Large intestine (tissue), 12 donors: ENCODE measurements at places on chromosomes 12 and 14. TPM values are rescaled to one million over a fixed set of nuclear protein-coding genes. Genes with fewer than 3 reads are reported as not detected.

GLIPR1 gene
- 14.1 TPM for polyA plus RNA-seq

PTPRB gene
- polyA plus RNA-seq: 7.2 TPM

SLC22A17 gene
- polyA plus RNA-seq: 46.9 TPM

ESR2 gene
- polyA plus RNA-seq: 0.66 TPM

KRT79 gene
- polyA plus RNA-seq: not detected

DNA sequence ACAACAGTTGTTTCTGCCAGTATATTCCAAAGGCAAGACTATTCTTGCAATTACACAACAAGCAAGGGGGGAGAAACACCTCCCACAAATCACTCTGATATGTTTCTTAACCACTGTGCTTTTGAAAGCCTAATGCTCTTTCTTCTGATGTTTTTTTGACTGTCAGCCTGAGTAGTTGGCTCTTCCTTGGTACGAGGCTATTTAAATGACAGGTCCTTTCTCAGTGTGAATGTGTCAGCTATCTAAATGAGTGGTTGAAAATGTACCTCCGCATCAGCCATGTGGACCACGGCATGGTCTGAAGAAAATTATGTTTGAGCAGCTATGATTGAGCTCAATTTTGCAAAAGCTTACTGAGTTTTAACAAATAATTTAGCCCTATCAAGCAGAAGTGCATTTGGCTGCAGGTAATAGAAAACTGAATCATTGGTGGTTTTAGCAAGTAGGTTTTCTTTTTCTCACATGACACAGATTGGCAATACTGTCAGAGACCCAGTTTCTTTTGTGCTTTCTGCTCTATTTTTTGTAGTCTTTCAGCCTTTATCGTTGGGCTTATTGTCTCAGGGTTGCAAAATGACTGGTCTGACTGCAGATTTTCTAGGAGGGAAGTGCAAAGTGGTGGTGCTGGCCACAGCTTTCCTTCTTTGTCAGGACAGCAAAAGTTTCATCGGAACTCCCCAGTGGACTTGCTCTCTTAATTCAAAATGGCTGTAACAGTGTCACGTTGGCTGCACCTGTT lies 162.8 kb downstream of the RGS6 start:
- no peak for DNase-seq

DNA sequence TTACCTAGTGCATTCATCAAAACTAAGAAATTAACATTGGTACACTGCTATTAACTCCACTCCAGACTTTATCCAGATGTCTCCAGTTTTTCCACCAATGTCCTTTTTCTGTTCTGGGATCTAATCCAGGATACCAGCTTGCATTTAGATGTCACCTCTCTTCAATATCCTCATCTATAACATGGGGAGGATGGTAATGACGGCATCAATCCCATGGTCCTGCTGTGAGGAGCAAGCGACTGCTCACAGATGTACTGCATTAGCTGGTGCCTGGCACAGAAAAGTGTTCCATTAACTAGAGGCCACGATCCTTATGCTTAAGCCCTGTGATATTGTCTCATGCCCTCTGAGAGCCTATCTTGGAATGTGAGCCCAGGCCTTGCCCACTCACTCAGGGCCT lies 53.8 kb downstream of the CALM1 start:
- no peak for DNase-seq

DNA sequence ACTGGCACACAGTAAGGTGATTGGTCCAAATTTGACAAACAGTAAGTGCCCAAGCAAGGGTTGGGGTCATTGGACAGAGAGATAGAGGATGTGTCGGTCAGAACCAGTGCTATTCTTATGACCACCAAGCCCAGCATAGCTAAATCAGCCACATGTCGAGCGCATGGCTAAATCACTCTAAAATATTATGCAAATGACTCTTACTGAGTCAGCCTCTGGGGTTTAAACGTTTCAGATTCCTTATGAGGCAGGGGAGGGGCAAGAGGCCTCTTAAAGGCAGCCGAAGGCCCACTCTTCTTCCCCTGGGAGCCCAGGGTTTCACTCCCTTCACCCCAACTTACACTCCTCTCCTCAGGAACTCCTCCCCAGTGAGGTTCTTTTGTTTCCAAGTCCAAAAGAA lies 603 bp upstream of the ENDOU start:
- DNase-seq: no peak

GRCh38 chr14:27040552-27040951 lies 442.7 kb upstream of the NOVA1 start:
- DNase-seq: no peak

- no peak for DNase-seq
Observed at GRCh38 chr12:76025601-76026575, 5.7 kb downstream of the PHLDA1 start.

DNA sequence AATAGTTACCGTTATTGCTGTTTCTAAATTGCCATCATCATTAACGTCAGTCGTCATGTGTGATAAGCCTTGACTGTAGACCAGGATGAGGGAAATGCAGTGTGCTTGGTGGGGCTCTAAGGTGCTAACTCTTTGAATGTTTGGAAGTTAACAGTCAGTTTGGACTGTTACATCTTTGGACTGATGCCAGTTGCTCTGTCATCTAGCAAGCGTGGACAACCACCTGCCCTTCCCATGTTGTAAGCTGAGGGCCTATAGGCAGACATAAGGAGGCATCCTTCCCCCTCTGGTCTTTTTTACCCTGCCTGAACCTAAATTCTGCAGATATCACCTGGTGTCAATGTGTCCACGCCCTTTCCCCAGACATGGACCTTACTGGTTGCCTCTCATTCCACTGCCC lies 94.4 kb downstream of the PPP2R5C start:
- no peak for DNase-seq

DNA sequence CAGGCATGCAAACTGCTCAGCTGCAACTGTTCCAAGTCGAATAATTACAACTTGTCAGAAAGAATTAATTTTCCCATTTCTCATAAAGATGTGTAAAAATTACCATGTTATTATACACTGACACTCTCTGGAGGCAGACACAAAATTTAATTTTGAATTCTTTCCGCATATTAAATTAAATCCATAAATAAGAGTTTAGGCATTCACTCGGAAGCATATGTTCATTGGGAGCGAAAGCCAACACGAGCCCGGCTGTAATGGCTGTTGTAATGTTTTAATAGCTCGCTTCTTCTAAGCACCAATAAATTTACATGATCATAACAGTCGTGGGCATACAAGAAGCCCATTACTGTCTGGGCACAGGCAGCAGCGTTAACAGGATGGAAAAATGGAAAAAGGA lies 189.6 kb upstream of the SOX5 start:
- DNase-seq: no peak

- DNase-seq: no peak
Observed at GRCh38 chr12:80966001-80966400, 28.3 kb upstream of the LIN7A start.

GRCh38 chr14:99190696-99191394 lies 81.2 kb downstream of the BCL11B start:
- DNase-seq: no peak

DNA sequence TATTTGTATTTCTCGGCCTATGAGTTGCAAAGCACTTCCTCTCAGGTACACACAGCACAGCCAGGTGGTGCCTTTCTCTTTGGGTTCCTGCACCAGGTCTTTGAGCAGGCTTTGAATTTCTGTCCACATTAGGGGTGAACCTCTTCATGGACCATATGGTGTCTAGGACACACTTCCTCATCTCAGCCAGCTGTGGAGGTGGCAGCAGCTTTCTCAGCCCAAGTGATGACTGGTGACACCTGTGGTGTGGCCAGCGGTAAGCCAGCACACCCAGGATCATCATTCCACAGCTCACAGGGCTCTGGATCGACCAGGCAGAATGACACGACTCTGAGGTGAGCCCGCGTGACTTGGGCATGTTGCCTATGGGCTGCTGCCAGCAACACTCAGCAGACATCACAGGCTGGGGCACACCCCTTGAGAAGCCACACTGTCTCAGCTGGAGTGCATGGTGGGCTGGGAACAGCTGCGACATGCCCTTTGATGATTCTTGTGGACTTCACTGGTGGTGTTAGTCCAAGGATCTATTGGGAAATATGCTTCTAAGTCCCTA lies 36.8 kb downstream of the SLC5A8 start:
- peak; percentile 2 for DNase-seq

DNA sequence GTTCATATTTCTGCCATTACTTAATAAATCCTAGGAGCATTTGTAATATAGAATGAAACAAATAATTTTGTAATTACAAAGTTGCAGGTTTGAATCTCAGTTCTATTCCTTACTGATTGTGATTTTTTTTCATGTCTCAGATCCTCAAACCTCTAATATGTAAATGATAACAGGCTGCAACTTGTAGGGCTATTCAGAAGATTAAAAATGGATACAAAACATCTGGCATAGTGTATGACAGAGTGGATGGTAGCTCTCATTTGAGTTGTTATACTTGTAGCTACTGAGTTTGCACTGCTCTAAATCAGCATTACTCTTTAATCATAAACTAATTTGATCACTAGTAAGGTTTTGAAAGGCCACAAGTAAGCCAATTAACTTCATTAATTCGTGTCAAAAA lies 406.3 kb upstream of the MGAT4C start:
- no peak for DNase-seq

GRCh38 chr12:64229796-64230195 lies 7.7 kb upstream of the KICS2 start:
- no peak for DNase-seq
